Activated T-cell treated with anti-CD3 and anti-CD28 coated beads for 24 hours (primary cell): ENCODE measurements at places on chromosomes 16 and 17.

DNA sequence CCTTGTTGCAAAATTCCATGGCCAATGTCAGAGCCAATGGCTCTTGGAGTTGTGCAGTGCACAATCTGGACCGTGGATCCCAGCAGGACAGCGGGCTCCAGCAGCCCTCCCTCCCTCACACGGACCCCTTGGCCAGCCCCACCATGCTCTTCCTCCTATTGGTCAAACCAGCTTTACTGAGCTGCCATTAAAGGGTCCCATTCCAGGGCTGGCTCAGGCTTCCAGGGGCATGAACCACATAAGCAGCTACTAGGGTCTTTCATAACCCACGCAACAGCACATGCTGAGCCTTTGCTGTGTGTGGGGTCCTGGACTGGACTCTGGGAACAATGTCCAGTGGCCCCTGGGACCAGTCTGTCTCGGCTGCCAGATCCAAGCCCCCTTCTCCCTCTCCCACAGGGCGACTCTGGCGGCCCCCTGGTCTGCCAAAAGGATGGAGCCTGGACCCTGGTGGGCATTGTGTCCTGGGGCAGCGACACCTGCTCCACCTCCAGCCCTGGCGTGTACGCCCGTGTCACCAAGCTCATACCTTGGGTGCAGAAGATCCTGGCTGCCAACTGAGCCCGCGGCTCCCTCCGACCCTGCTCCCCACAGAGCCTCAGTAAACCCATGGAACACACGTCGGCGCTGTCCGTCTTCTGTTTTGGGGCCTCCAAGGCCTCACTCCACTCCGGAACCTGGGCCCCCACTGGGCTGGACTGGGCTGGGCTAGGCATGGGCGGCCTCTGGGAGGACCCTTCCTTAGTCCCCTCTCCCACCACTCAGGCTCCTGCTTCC is 5.7 kb downstream of the CTRB1 start:
- no peak for DNase-seq

GRCh38 chr16:69503244-69503643 is 62.5 kb upstream of the NFAT5 start:
- DNase-seq = no peak

GRCh38 chr17:82696916-82697807 is 1.3 kb downstream of the RAB40B start:
- DNase-seq = no peak

- no peak for DNase-seq
Observed at GRCh38 chr17:1625581-1625980, 3.1 kb downstream of the SLC43A2 start.

DNA sequence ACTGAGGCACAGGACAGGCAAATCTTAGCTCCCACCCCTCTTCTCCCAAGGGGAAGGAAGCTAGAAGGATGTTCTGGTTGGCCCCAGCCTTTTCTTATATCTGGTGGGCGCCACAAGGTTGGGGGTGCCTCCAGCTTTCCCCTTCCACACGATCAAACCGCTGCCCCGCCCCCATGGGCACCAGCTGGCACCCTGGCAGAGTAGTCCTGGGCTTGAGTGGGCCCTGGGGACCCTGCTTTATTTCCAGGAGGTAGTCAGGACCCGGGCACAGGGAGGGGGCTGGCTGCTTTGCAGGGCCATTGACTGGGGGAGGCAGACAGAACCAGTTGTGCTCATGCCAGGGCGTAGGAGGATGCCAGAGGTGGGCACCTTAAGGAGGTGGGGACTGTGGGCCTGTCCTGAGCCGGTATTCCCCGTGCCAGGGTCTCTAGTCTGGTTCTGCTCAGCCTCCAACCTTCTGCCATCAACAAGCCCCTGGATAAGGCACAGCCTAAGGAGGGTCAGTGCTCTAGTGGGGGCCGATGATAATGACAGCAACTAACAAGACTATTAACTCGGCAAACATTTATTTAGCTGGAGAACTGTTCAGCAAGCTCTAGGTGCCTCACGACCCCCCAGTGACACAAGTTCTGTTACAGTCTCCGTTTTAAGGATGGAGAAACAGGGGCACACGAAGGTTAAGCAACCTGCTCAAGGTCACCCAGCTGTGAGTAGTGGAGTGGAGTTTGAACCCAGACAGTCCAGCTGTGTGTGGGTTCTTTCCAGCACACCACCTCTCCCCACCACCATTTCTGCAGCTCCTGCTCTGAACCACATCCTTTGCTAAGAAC is 7.6 kb upstream of the PPP1R1B start:
- no peak for DNase-seq

DNA sequence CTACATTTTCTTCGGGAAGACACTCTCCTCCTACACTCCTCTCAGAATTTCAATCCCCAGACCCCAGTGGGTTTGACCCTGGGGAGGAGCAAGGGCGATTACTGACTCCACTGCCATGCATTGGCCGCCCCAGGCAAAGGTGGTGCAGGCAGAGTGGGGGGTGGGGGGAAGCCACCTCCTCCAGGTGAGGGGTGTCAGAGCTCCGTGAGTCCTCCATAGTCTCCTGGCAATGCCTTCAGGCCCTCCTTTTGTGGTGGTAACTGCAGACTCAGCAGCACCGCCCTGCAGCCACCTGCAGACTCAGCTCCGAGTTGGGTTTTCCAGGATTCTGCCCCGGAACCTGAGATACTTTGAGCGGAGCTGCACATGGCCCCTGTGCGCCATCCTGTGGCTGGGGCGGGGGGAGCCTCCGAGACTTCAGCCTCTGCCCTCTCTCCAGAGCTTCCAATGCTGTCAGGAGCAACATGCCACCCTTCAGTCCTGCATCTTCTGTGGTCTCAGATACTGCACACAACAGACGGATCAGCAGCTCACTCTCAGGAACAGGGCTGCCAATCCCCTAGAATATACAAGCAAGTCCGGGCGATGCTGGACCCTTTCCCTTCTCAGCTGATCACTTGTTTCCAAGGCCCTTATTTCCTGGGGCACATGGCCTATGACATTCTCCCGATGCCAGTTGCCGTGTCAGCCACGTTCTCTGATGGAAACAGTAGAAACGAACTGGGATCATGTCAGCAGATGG is 2.4 kb upstream of the SLC47A2 start:
- DNase-seq = no peak

DNA sequence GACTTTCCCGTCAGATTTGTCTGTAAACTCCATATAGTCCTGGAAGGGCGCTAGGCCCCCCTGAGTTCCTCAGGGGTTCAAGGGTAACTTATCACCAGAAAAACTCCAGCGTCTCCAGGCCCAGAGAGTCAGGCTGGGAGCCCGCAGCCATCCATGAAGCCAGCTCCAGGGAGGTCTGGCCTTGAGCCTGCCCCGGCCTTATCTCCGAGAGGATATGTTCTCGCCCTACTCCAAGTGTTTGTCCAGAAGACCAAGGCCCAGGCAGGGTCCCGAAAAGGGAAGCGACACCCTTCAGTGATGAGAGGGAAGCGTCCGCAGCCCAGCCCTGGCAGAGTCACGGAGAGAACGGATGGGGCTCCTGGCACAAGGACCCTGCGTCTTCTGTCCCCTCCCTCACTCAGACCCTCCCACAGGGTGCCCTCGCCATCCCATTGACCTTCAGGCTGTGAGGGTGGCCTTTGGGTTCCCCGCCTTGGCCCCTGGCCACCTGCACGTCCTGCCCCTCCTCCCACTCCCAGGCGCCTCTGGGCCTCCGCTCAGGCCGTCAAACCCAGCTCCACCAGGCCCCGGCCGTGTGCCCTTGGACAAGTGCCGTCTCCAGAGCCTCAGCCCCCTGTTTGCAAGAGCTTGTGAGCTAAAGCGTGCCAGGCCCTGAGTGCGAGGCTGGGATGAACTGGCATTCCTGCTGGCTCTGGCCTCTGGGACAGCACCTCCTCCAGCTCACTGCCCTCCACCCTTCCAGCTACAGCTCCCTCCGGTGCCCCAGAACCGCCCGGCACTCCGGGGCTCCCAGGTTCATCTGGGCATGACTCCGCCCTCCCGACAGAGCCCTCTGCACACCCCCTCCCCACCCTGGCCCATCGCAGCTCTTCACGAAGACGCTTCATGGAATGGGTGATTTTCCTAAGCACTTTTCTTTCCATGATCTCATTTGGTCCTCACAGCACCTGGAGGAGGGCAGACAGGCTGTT is 83.4 kb downstream of the ZDHHC7 start:
- no peak for DNase-seq

DNA sequence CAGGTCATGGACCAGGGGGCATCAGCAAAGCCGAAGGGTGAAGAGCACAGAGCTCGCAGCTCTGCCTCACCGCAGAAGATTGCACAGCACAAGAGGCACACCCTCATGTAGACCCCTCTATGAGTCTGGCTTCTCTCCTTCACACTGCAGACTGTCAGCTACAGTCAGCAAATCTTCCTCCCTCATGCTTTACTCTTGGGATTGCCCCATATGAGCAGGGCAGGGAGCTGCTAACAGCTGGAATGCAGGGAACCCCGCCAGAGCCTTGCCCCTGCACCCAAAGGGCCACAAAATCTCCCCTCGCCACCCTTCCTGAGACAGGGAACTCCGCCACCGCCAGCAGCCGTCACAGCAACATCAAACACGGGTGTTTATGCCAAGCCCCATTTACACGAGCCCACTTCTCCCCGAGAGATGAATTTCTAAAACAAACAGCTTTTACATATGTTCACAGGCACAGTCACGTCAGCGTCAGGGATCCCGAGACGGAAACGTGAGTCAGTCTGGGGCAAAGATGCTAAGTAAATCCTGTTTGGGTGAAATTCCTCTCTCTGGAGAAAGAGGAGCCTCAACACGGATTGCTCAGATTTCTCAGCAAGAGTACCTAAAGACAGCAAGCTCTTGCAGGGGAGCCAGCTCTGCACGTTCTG is 121.9 kb downstream of the CDYL2 start:
- DNase-seq = no peak

GRCh38 chr16:71537643-71538042 is 11.4 kb downstream of the CHST4 start:
- DNase-seq = peak; percentile 7

DNA sequence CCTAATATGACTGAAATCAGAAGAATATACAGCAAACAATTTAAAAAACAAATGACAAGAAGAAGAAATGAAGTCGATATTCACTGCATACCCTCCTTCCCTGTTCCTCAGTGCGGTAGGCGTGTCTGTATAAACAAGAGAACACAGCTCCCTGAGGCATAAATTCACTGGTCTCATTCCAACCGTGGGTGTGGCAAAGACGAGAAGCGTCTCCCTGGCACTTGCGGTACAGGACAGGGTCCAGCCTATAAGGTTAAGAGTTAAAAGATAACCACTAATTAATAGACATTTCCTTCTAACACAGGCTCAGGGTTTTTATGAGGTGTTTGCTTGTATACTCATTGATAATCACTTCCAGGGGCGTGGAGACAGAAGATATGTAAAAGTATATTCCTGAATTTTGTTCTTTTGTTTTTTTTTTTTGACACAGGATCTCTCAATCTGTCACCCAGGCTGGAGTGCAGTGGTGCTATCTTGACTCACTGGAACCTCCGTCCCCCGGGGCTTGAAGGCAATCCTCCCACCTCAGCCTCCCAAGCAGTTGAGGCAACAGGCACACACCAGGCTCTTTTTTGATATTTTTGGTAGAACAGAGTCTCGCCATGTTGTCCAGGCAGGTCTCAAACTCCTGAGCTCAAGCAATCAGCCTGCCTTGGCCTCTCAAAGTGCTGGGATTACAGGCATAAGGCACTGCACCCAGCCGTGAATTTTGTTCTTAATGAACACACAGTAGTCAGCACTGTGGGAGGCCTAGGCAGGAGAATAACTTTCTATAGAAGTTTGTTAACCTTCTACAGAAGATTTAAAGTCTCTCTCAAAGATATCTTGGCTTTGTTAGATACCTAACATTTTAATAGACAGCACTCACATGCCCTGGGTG is 59.1 kb upstream of the CLEC18B start:
- DNase-seq = no peak

GRCh38 chr16:49594153-49594552 is 220.5 kb downstream of the C16orf78 start:
- DNase-seq = no peak

DNA sequence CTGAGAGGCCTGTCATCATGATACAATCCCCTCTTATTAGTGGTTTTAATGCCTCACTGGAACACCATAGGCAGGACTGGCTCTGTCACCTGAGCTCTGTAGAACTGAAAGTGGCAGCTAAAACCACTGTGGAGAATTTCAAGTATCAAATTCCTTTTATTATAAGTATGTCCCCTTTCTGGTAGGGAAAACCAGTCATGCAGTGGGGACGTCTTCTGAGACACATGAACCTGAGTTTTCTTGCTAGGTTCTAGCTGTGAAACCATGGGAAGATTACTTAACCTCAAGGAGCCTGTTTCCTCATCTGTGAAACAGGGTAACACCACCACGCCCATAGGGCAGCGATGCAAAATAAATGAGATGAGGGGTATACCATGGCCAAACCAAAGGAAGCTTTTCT is 4.7 kb downstream of the VAC14 start:
- no peak for DNase-seq

DNA sequence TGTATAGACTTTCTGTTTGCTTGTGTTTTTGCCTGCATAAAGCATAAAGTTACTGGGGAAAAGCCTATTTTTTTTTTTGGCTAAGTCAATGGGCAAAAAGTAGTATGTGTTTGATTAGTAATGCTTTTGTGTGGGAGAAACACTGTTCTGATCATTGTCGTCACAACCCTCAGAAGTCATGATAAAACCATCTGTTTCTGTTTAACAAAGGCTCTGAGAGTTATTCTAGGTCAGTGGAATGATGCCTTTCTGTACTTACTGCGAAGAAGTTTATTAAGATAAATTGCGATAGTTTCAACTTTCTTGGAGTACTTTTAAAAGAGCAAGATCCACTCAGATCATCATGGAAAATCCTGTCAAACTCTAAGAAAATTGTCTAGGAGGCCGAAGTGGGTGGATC is 80.9 kb downstream of the PRKCA start:
- DNase-seq = no peak

DNA sequence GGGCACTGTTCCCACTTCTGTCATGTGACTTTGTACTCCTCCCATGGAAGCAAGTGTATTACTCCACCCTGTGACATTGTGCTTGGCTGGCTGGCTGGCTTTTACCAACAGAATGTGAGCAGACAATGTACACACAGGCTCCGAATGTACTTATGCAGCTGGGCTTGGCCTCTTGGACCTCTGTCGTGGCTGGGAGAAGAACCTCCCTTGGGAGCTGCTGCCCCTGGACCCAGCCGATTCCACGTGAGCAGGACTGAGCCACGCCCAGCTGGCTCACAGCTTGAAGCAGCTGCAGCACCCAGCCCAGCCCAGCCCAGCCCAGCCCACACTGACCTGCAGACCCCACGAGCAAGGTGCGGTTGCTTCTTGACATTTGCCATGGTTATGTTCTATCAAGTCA is 177.5 kb downstream of the RBFOX3 start:
- DNase-seq = no peak
